ENCODE measurements at places on chromosomes 2 and 18.

DNA sequence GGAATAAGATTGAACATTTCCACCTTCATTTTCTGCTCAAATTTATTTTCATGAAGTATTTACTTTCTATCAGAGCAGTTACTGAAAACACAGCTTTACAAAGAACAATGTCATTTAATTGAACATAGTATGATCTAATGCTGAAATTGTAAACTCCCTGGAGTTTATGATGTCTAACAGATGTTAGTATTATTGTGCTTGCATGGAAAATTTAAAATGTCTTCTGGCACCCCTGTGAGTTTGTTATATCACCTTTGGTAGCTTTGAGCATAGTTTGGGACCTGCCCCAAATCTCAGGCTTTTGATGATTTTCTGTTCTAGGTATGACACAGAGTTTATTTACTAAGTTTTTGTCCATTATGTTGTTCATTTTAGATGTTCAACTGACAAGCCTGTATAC lies 28.1 kb downstream of the FAM171B start:
- DNase-seq, result no peak

- no peak for DNase-seq
Observed at GRCh38 chr2:182977463-182977862, 60.8 kb downstream of the NCKAP1 start.

GRCh38 chr2:103781313-103781712 lies 1019.5 kb downstream of the TMEM182 start:
- no peak for DNase-seq

DNA sequence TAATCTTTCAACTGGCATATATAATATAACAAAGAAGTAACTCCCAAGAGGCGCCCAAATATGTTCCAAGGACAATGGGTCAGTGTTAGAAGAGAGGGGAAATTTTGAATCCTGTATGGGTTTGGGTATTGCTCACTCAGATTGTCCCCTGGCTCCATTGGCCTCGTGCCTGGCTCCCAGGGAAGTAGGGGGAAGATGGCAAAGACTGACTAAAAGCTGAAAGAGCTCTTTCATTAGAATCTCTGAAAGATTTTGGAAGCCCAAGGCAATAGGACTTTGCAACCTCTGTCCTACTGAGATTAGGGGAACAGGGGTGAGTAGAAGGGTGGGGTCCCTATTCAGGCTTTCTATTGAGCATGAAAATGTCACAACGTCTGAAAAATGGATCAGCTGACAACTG lies 1272.8 kb upstream of the ZEB2 start:
- no peak for DNase-seq

GRCh38 chr18:80197528-80197927 lies 49.8 kb downstream of the PARD6G start:
- DNase-seq, result no peak

DNA sequence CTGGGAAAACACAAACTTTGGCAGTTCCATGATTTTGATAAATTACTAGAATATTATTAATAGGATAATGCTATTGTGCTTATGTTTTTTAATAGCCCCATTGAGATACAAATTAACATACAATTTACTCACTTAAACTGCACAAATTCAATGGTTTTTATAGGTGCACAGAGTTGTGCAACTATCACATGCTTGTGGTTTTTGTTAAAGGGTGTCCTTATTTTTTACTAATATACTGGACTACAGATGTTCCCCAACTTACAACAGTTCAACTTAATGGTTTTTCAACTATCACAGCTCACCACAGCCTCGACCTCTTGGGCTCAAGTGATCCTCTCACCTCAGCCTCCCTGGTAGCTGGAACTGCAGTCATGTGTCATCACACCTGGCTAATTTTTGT lies 76.6 kb downstream of the OSBPL1A start:
- no peak for DNase-seq

Data from A549 (cell line).